ENCODE measurements at places on chromosomes 2 and 18.

- H3K4me3 ChIP-seq = no peak overlapping the region
- H3K27ac ChIP-seq = no peak overlapping the region
- no peaks in the 10 kb centered on the region for H3K36me3 ChIP-seq
- H3K4me1 ChIP-seq = peaks cover 3% of the 10 kb centered on the region
- DNase-seq = no peak
- H3K27me3 ChIP-seq = peaks cover 21% of the 10 kb centered on the region
Observed at GRCh38 chr18:63836456-63836855, 51.0 kb upstream of the SERPINB2 start.

GRCh38 chr2:127150996-127151395 is 44.0 kb upstream of the BIN1 start:
- H3K4me3 ChIP-seq = no peak overlapping the region
- DNase-seq = no peak
- no peaks in the 10 kb centered on the region for H3K4me1 ChIP-seq
- no peak overlapping the region for H3K27ac ChIP-seq

GRCh38 chr2:95329891-95330793 is 33.0 kb downstream of the KCNIP3 start:
- DNase-seq = no peak
- H3K4me3 ChIP-seq = no peak overlapping the region
- no peaks in the 10 kb centered on the region for H3K4me1 ChIP-seq
- no peaks in the 10 kb centered on the region for H3K36me3 ChIP-seq
- no peaks in the 10 kb centered on the region for H3K27me3 ChIP-seq

DNA sequence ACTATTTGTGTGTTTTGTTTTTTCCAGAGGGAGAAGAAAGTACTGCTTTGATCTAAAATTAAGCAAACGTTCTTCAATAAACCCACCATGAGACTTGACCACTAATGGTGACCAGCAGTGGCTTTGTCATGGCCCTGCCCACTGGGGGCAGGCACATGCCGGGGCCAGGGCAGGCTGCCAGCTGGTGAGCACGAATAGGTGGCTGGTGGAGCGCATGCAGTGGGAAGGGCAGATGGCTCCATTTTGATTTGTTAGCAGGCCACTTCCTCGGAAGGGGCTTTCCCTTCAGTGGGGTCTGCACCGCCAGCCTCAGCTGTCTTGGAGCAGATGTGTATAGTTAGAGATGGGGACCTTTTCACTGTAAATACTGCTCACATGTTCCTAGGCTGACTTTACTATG is 277.1 kb downstream of the SOX11 start:
- H3K4me1 ChIP-seq = no peaks in the 10 kb centered on the region
- DNase-seq = no peak
- no peak overlapping the region for H3K4me3 ChIP-seq
- no peaks in the 10 kb centered on the region for H3K36me3 ChIP-seq

GRCh38 chr2:238567996-238568395 is 141.3 kb downstream of the ASB1 start:
- no peak overlapping the region for H3K4me3 ChIP-seq
- H3K27me3 ChIP-seq = no peaks in the 10 kb centered on the region
- no peaks in the 10 kb centered on the region for H3K4me1 ChIP-seq
- DNase-seq = no peak
- no peaks in the 10 kb centered on the region for H3K36me3 ChIP-seq
- H3K27ac ChIP-seq = no peak overlapping the region
